Right hindlimb (tissue), 1 donor: ENCODE measurements at places on chromosomes 7 and 10.
A peak's percentile ranks its signal among the peaks of the same experiment; 100 is the strongest.

DNA sequence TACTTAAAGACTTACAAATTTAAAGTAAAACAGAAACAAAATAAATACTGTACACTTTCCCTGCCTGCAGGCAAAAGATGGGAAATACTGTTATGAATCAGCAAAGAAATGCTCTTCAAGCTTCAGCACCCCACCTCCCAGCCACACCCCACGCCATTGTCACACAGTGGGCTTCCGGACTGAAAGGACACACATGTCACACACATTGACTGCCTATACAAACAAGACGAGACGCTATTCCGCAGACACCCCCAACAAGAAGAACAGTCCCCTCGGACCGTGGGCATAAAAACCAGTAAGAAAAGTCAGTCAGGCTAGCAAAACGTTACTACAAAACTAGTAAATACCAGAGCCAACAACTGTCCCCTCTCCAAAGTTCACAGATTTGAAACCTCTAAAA lies 22.2 kb upstream of the PARP12 start:
- no peak for DNase-seq

GRCh38 chr10:28839600-28840007 lies 162.3 kb downstream of the BAMBI start:
- DNase-seq = no peak

DNA sequence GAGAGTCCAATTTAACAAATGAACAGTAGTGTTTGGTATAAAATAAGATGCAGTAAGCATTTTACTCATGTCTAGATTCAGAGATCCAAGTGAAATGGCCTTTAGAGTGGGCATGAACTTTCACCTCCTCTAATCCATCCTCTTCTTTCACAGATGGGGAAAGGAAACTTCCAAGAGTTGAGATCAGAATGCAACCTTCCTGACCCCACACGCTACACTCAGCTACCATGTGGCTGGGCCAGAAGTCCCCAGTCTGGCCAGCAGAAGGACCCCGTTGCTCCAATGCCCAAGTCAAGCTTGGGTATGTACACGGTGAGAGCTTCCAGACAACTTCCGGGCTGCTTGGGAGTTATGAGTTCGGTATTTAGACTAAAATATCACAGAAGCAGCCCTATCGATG lies 228.0 kb downstream of the ELMO1 start:
- DNase-seq = no peak

DNA sequence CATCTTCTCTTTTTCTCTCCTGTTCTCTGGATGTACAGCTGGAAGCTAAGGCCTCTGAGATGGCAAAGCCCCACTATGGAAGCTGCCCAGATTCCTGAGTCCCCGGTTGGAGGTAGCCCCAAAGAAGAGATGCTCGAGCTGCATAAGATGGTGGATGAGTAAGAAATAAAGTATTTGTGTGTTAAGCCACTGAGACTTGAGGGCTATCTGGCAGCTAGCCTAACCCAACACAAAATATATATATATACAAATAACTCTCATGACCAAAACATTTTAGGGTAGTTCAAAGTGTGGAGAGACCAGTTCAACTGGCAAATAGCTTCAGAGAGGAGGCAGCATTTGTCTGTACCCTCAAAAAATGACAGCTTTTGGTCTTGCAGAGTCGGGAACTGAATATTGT lies 72.4 kb upstream of the PDE1C start:
- no peak for DNase-seq

GRCh38 chr7:48839108-48839507 lies 85.2 kb upstream of the CDC14C start:
- DNase-seq = no peak

- DNase-seq = no peak
Measured at GRCh38 chr10:84540022-84540616, 211.7 kb downstream of the CCSER2 start.

GRCh38 chr10:111511751-111512150 lies 434.9 kb downstream of the ADRA2A start:
- DNase-seq = no peak

- DNase-seq = no peak
Measured at GRCh38 chr7:76386691-76387260, 22.7 kb downstream of the SSC4D start.

GRCh38 chr10:125692601-125693523 lies 9.9 kb upstream of the TEX36 start:
- DNase-seq = no peak

DNA sequence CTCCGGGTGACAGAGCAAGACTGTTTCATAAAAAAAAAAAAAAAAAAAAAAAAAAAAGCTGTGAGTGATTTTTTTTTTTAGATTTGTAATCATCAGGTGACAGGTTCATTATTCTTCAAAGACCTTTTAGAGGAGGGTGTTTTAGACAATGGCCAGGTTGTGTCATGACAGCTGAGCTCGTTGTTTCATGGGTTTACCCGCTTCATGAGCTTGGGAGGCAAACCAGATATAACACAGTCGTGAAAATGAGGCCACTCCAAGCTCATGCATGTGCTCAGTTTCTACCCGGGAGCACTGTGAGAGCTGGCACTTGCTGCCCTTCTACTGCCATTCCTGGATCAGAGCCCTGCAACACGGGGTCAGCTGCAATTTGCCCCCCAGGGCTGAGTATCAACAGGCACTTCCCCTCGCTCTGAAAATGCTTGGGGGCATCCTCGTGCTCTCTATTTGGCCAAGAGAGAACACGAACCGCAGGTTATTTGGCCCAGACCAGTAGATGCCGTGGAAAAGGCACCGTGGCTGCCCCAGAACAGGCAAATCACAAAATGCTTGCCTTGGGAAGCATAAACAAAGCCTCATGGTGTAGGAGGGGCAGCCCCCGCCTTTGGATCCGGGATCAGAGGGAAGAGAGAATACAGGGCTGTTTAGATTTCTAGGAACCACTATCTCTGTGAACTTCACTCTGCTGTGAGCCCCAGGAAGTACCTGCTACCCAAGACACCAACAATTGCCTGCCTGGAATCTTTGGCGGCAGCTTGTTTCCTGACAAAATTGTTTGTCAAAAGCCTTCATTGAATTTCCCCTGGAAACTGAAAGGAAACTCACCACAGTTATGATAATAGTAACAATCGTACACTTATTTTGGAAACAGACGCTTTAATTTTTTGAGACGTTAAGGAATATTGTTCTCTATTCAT lies 371.0 kb downstream of the FRMD4A start:
- DNase-seq = no peak

GRCh38 chr10:84452003-84452402 lies 123.6 kb downstream of the CCSER2 start:
- no peak for DNase-seq

DNA sequence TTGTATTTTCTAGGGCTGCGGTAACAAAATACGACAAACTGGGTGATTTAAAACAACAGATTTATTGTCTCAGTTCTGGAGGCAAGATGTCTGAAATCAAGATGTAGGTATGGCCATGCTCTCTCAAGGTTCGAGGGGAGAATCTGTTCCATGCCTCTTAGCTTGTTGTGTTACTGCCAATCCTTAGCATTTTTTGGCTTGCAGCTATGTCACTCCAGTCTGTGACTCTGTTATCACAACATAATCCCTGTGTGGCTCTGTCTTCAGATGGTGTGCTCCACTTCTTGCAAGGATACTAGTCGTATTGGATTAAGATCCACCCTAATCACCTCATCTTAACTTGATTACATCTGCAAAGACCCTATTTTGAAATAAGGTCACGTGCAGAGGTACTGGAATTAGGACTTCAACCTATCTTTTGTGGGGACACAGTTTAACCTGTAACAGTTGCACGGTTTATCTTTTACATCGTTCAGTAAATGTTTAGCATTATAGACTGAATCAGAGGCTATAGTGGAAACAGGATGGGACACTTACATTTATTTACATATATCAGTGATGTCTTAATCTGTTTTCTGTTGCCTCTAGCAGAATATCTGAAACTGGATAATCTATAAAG lies 3.1 kb downstream of the C1GALT1 start:
- no peak for DNase-seq

- no peak for DNase-seq
Measured at GRCh38 chr7:145817687-145818086, 298.9 kb upstream of the CNTNAP2 start.

GRCh38 chr10:80702143-80702542 lies 164.4 kb downstream of the SH2D4B start:
- DNase-seq = peak; percentile 45

DNA sequence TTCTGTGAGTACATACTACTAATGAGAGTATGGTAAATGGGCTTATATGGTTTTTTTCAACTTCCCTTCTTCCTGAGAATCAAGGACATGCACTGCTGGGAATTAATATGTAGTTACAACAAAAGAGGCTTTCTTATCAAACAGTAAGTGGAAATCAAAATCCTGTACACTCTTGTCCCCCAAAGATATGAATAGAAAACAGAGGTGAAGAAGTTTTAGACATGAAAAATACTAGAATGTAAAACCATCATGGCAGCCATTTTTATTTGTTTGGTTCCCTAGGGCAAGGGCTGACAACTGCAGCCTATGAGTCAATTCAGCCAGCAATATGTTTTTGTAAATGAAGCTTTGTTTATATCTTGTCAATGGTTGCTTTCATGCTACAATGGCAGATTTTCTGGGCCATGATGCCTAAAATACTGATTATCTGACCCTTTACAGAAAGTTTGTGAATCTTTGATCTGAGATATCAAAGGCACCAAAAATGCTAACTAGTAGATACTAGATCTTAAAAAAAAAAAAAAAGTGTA lies 422.4 kb downstream of the PARD3 start:
- no peak for DNase-seq

- no peak for DNase-seq
Measured at GRCh38 chr7:155794196-155794595, 18.1 kb downstream of the SHH start.

- no peak for DNase-seq
Measured at GRCh38 chr7:76512941-76513816, 2.8 kb downstream of the UPK3B start.

- no peak for DNase-seq
Measured at GRCh38 chr7:11751807-11752389, 80.1 kb downstream of the THSD7A start.

GRCh38 chr10:133608855-133609254 lies 17.7 kb downstream of the FRG2B start:
- no peak for DNase-seq

GRCh38 chr7:101999393-101999792 lies 182.0 kb downstream of the CUX1 start:
- no peak for DNase-seq

- no peak for DNase-seq
Measured at GRCh38 chr7:141039376-141039775, 24.6 kb upstream of the MRPS33 start.

DNA sequence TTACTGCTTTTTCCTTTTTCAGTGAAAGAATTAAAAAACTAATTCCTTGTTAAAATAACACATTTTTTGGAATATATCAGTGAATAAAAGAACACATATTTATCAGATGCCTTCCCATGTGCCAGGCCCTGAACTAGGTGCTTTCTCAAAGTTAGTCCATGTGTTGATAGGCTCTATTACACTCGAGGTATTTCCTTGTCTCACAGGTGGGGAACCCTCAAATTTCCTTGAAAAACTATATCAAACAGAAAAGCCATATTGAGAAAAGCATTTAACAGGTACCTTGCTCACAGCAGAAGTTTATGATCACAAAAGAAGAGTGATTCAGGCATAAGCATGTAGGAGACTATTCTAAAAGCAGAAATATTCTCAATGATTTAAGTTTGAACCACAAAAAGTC lies 75.6 kb upstream of the OGDHL start:
- DNase-seq = no peak

GRCh38 chr7:25087855-25088254 lies 37.2 kb downstream of the CYCS start:
- no peak for DNase-seq

GRCh38 chr7:4244635-4245034 lies 437.5 kb upstream of the FOXK1 start:
- DNase-seq = no peak

DNA sequence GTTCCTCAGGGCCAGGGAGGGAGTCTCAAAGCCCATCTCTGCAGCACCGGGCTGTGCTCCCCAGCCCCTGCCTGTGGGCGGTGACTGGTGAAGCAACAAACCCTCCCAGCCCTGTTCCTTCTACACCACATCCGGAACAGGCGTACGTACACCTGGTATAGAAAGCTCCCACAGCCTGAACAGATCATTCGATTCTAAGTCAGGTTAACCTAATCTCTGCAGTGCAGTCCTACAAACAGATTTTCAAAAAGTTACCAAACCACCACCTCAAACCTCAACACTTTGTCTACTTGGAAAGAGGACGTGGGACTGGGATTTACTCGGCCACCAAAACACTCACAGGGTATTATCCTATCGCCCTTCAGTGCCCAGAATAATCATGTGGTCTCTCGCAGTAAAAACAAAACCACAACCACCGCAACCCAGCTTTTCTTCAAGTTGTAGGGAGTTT lies 238.4 kb downstream of the DIP2C start:
- no peak for DNase-seq

- DNase-seq = no peak
Measured at GRCh38 chr7:28400838-28401360, 11.4 kb upstream of the CREB5 start.

DNA sequence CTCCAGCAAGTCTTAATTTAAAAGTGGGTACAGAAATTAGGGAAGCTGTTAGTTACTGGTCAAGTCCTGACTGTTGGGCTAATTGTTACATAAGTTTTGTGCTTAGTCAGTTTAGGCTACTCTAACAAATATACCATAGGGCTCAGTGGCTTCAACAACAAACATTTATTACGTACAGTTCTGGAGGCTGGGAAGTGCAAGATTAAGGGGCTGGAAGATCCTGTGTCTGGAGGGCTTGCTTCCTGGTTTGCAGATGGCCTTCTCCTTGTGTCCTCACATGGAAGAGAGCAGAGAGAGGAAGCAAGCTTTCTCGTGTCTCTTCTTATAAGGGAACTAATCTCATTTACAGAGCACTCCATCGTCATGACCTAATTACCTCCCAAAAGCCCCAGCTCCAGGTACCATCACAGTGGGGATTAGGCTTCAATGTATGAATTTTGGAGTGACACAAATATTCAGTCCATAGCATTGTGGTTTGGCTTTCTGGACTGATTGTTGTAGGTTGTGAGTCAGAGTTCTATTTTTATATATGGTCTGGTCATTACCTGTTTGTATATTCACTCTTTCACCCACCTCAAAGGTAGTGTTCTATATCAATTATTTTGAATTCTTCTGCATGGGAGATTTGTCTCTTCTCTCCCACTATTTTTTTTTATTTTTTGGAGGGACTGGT lies 17.1 kb downstream of the ST7 start:
- no peak for DNase-seq

DNA sequence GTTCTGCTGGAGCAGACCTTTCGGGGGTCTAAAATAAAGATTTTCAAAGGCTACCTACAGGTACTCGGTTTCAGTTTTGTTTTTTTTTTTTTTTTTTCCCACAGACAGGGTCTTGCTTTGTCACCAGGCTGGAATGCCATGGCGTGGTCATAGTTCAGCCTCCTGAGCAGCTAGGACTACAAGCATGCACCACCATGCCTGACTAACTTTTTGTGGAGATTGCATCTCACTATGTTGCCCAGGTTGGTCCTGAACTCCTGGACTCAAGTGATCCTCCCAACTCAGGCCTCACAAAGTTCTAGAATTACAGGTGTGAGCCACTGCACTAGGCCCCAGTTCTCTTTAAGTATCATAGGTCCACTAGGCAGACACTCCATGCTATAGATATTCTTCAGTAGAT lies 34.5 kb downstream of the BAMBI start:
- DNase-seq = no peak

- DNase-seq = no peak
Measured at GRCh38 chr7:98291717-98292116, 10.2 kb downstream of the BRI3 start.
